ENCODE measurements at places on chromosomes 7 and 10.

- no peak overlapping the region for H3K4me3 ChIP-seq
- H3K27me3 ChIP-seq: peaks cover 4% of the 10 kb centered on the region
- peaks cover 8% of the 10 kb centered on the region for H3K4me1 ChIP-seq
- no peaks in the 10 kb centered on the region for H3K36me3 ChIP-seq
- no peak for DNase-seq
- no peak overlapping the region for H3K27ac ChIP-seq
These were observed 143.3 kb upstream of the TNS3 start for GRCh38 chr7:47725031-47725780.

GRCh38 chr7:98133181-98133580, 26.5 kb downstream of the LMTK2 start:
- H3K4me1 ChIP-seq: peaks cover 55% of the 10 kb centered on the region
- peak overlapping the region; percentile 63 for H3K27ac ChIP-seq
- H3K36me3 ChIP-seq: peaks cover 3% of the 10 kb centered on the region
- DNase-seq: peak; percentile 16
- peak overlapping the region; percentile 43 for H3K4me3 ChIP-seq

DNA sequence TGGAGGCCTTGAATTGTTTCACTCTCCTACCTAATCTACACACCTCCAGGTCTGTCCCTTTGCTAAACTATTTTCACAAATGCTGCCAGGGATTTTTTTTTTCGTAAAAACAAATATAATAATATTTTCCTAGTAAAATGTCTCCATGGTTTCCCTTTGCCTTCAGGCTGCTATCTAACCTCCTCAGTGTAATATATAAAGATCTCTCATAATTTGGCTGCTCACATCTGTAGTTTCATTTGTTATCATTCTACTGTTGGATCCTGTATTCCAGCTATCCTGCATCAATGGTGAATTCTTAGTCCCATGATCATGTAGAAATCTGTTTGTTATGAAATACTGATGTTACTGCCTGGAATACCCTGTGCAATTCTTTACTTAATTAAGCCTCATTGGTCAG, 211.9 kb upstream of the CHRM2 start:
- DNase-seq: no peak
- no peak overlapping the region for H3K27ac ChIP-seq
- H3K27me3 ChIP-seq: no peaks in the 10 kb centered on the region
- no peaks in the 10 kb centered on the region for H3K4me1 ChIP-seq
- H3K4me3 ChIP-seq: no peak overlapping the region

- no peaks in the 10 kb centered on the region for H3K36me3 ChIP-seq
- H3K27me3 ChIP-seq: no peaks in the 10 kb centered on the region
- H3K27ac ChIP-seq: no peak overlapping the region
- peaks cover 3% of the 10 kb centered on the region for H3K4me1 ChIP-seq
- DNase-seq: no peak
- no peak overlapping the region for H3K4me3 ChIP-seq
These were observed 382.3 kb upstream of the MTPN start for GRCh38 chr7:136359333-136359903.

DNA sequence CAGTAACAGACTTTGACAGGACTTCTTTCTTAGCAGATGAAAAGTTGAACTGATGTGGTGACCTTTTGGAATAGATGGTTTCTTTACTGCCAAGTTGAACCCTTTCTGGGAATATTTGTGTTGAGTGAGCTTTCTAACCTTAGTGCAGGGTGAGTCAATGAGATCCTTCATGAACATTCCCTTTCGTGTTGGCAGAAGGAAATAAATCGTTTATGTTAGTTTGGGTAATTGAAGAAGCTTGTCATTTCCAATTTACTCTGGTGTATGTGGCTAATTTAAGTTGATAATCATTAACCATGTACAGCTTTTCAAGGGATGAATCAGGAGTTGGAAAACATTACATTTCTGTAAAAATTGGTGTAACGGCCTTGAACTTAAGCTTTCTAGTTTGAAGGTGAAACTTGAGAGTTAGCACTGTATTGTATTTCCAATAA, 43.4 kb downstream of the PTTG1IP2 start:
- no peaks in the 10 kb centered on the region for H3K36me3 ChIP-seq
- DNase-seq: no peak
- no peak overlapping the region for H3K4me3 ChIP-seq
- H3K27me3 ChIP-seq: peaks cover 7% of the 10 kb centered on the region
- H3K4me1 ChIP-seq: no peaks in the 10 kb centered on the region
- no peak overlapping the region for H3K27ac ChIP-seq

GRCh38 chr10:10132009-10132408, 885.7 kb upstream of the CELF2 start:
- no peak overlapping the region for H3K4me3 ChIP-seq
- H3K27ac ChIP-seq: no peak overlapping the region
- no peaks in the 10 kb centered on the region for H3K27me3 ChIP-seq

DNA sequence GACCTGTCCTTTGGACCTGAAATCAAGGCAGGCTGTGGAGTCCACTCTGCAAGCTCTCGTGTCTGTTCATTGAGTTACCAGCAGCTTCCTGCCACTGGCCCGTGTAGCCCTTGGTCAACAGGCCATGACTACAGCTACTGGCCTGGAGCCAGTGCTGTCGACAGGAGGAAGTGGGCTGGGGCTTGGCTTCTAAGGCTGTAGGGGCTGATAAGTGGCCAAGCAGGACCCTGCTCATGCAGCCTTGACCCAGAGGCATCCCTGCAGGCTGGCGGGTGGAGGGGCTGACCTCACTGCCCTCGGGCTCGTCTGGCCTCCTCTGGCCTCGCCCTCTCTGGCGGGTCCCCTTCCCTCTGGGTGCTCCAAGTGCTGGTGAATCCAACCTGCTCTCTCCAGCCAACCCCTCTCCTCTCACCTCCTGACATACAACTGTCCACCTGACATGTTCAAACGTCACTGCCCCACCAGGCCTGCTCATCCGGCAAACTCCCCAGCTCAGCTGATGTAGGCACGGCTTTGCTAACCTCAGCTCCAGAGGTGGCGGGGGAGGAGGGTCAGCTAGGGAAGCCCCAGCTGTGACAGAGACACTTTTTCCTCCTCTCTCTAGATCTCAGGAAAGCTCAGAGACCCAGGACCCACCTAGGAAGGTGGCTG, 188.6 kb upstream of the LYZL2 start:
- H3K27me3 ChIP-seq: no peaks in the 10 kb centered on the region
- no peak overlapping the region for H3K4me3 ChIP-seq
- DNase-seq: no peak
- peaks cover 20% of the 10 kb centered on the region for H3K4me1 ChIP-seq
- no peaks in the 10 kb centered on the region for H3K36me3 ChIP-seq
- H3K27ac ChIP-seq: no peak overlapping the region

- no peaks in the 10 kb centered on the region for H3K4me1 ChIP-seq
- H3K36me3 ChIP-seq: no peaks in the 10 kb centered on the region
- no peak overlapping the region for H3K27ac ChIP-seq
- no peak for DNase-seq
- H3K4me3 ChIP-seq: no peak overlapping the region
- no peaks in the 10 kb centered on the region for H3K27me3 ChIP-seq
These were observed 10.1 kb downstream of the ATXN7L1 start for GRCh38 chr7:105866102-105866801.

GRCh38 chr7:155291045-155291530, 6.6 kb upstream of the INSIG1 start:
- peak; percentile 50 for DNase-seq
- H3K4me1 ChIP-seq: peaks cover 39% of the 10 kb centered on the region
- no peak overlapping the region for H3K4me3 ChIP-seq

DNA sequence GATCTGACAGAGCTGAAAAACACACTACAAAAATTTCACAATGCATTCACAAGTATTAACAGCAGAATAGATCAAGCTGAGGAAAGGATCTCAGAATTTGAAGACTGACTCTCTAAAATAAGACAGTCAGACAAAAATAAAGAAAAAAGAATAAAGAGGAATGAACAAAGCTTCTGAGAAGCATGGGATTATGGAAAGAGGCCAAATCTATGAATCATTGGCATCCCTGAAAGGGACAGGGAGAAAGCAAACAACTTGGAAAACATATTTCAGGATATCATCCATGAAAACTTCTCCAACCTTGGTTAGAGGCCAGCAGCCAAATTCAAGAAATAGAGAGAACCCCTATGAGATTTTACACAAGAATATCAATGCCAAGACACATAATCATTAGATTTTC, 804.8 kb upstream of the IGFBP3 start:
- no peaks in the 10 kb centered on the region for H3K4me1 ChIP-seq
- H3K27me3 ChIP-seq: no peaks in the 10 kb centered on the region
- H3K4me3 ChIP-seq: no peak overlapping the region
- DNase-seq: no peak
- no peaks in the 10 kb centered on the region for H3K36me3 ChIP-seq

GRCh38 chr10:127068485-127068884, 127.9 kb downstream of the INSYN2A start:
- no peaks in the 10 kb centered on the region for H3K4me1 ChIP-seq
- no peaks in the 10 kb centered on the region for H3K36me3 ChIP-seq
- DNase-seq: no peak
- H3K27me3 ChIP-seq: peaks cover 4% of the 10 kb centered on the region
- H3K4me3 ChIP-seq: no peak overlapping the region

- H3K4me3 ChIP-seq: no peak overlapping the region
- H3K27me3 ChIP-seq: no peaks in the 10 kb centered on the region
- peak overlapping the region; percentile 6 for H3K27ac ChIP-seq
- H3K4me1 ChIP-seq: peaks cover 19% of the 10 kb centered on the region
These were observed 62.8 kb upstream of the GJD4 start for GRCh38 chr10:35542303-35542702.

GRCh38 chr7:131462059-131462458, 94.4 kb downstream of the PODXL start:
- no peaks in the 10 kb centered on the region for H3K4me1 ChIP-seq
- H3K27me3 ChIP-seq: no peaks in the 10 kb centered on the region
- no peak overlapping the region for H3K4me3 ChIP-seq
- no peak overlapping the region for H3K27ac ChIP-seq

GRCh38 chr7:146411975-146412374, 295.4 kb downstream of the CNTNAP2 start:
- H3K27ac ChIP-seq: no peak overlapping the region
- DNase-seq: no peak
- H3K27me3 ChIP-seq: no peaks in the 10 kb centered on the region

DNA sequence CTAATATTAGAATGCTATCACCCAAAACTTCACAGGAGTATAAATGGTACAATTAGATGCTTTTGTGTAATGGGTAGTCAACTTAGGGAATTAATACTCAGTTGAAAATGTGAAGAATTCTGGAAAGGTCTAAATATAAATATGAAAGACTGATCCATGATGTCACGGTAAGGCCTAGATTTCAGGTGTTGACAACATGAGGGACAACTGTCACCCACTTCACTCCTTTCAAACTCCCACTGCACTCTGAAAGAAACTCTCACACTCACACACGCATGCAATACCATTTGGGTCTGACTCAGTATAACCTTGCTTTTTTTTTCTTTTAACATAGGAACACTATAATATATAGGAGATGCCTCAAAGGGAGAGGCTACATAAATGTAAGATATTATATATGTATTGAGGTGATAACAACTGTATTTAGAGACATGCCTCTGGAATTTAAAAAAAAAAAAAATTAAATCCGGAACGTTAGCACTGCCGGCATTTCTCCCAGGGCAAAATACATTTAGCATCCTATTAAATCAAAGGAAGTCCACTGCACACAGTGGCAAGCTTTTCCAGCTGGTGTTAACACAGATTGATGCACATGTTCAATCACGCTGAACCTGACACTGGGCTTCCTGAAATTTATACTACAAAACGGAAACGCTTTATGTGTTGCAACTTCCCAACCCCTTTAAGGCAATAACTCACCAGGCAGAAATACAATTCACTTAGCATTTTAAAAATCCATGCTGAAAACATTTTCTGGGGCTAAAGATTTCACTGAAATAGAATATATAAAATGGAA, 74.9 kb downstream of the RSU1 start:
- H3K4me1 ChIP-seq: no peaks in the 10 kb centered on the region
- H3K27ac ChIP-seq: no peak overlapping the region
- no peaks in the 10 kb centered on the region for H3K27me3 ChIP-seq
- DNase-seq: no peak
- peaks cover 37% of the 10 kb centered on the region for H3K36me3 ChIP-seq

GRCh38 chr7:91239772-91240171, 24.5 kb upstream of the FZD1 start:
- H3K4me3 ChIP-seq: no peak overlapping the region
- peaks cover 4% of the 10 kb centered on the region for H3K27me3 ChIP-seq
- H3K4me1 ChIP-seq: no peaks in the 10 kb centered on the region
- H3K36me3 ChIP-seq: no peaks in the 10 kb centered on the region
- no peak overlapping the region for H3K27ac ChIP-seq

GRCh38 chr7:143295870-143296269, 7.7 kb downstream of the CASP2 start:
- peaks cover 80% of the 10 kb centered on the region for H3K36me3 ChIP-seq
- H3K4me1 ChIP-seq: peaks cover 48% of the 10 kb centered on the region
- peak overlapping the region; percentile 11 for H3K27ac ChIP-seq
- no peaks in the 10 kb centered on the region for H3K27me3 ChIP-seq
- no peak overlapping the region for H3K4me3 ChIP-seq

- no peaks in the 10 kb centered on the region for H3K36me3 ChIP-seq
- no peaks in the 10 kb centered on the region for H3K27me3 ChIP-seq
- peaks cover 4% of the 10 kb centered on the region for H3K4me1 ChIP-seq
- H3K4me3 ChIP-seq: no peak overlapping the region
- no peak for DNase-seq
These were observed 12.7 kb downstream of the TAS2R38 start for GRCh38 chr7:141960687-141961422.

DNA sequence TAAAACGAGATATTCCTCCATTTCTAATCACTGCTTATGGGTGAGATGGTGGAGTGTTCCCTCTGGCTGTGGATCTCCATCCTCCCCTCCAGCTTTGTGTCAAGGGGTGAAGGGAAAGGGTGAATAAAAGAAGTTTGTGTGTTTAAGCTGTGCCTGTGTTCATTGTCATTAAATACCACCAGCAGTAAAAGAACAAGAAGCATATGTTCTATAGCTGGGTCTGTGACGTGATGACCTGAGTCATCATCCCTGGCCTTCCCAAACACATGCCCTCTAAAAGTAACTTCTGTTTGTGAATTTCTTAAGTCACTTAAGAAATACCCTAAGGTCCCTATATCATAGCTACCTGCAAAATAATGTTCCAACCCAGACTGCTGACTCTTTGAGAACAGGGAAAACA, 104.9 kb downstream of the PPP1R17 start:
- H3K4me1 ChIP-seq: no peaks in the 10 kb centered on the region
- no peak for DNase-seq
- no peak overlapping the region for H3K4me3 ChIP-seq
- H3K27ac ChIP-seq: no peak overlapping the region
- no peaks in the 10 kb centered on the region for H3K27me3 ChIP-seq

DNA sequence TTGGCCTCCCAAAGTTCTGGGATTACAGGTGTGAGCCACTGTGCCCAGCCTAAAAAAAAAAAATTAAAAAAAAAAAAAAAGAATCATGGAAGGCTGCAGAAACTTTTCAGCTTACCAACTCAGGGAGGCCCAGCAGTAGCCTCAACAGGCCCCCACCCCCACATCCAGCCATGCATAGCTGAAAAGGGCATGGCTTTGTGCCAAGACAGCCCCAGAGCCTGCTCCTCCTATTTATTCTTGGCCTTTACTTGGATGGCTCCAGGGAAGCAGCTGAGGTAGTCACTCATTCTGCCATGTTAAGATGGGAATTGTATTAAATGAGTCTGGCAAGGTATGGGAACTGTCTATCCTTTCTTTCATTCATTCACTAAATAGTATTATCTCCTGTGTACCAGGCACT, 13.7 kb upstream of the CNNM2 start:
- DNase-seq: no peak
- no peaks in the 10 kb centered on the region for H3K4me1 ChIP-seq
- H3K27ac ChIP-seq: no peak overlapping the region
- no peak overlapping the region for H3K4me3 ChIP-seq
- no peaks in the 10 kb centered on the region for H3K36me3 ChIP-seq
- H3K27me3 ChIP-seq: no peaks in the 10 kb centered on the region

Data from activated naive CD8-positive, alpha-beta T cell treated with anti-CD3 and anti-CD28 coated beads, Interleukin-2, amount 50 U/mL, for 24 hours (primary cell).